ENCODE measurements at places on chromosomes 1 and 21.

DNA sequence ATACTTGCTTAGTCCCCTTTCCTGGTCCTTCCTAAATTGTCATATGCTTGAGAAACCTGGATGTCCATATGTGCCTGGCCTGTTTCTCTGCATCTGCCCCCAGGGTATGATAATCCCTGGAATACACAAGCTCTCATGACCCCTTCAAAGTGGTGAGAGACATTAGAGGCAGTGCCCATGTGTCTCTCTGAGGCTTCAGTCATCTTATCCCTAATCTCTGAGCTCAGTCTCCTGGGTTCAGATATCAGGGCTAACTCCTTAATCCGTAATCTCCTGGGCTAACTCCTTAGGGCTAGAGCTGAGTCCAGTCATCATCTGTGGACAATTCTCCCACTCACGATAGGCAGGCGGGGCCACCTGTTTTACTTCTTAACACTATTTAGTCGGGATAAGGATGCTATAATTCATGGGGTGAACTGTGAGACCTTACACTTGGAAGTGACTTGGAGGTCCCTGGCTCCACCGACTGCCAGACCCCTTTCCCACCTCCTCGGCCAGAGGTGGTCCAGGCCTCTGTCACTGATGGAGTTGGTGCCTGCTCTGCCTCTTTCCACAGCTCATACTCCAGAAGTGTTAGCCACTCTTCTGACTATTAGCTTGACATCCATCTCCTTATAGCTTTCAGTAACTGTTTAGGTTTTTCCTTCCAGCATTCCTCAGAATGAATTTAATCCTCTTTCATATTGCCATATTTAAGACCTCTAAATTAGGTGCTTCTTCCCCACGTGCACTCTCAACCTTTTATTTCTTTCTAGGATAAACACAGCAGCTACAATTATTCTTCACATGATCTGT lies 22.7 kb downstream of the CCN1 start:
- DNase-seq: no peak

- DNase-seq: no peak
These were observed 2.7 kb downstream of the DENND2D start for GRCh38 chr1:111197598-111198284.

GRCh38 chr1:104929280-104929679 lies 1179.6 kb downstream of the AMY1C start:
- no peak for DNase-seq

DNA sequence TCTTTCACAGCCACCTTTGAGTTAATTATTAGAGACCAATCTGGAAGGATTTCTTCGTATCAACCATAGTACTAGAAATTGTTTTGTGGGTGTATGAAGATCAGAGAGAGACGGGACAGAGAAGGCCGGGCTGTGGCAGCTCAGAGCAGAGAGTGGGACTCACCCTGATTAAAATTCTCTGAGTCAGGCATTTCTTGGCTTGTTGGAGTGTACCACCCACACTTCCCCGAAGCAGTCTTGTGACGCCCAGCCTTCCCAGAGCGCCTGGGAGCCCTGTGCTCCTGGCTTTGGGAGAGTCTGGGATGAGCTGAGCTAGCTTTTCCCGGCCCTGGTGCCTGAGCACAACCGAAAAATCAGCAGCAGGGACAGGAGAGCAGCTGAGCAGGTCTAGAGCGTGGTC lies 19.4 kb downstream of the PLEKHM2 start:
- no peak for DNase-seq

GRCh38 chr21:39675993-39676661 lies 63.4 kb downstream of the B3GALT5 start:
- DNase-seq: no peak

DNA sequence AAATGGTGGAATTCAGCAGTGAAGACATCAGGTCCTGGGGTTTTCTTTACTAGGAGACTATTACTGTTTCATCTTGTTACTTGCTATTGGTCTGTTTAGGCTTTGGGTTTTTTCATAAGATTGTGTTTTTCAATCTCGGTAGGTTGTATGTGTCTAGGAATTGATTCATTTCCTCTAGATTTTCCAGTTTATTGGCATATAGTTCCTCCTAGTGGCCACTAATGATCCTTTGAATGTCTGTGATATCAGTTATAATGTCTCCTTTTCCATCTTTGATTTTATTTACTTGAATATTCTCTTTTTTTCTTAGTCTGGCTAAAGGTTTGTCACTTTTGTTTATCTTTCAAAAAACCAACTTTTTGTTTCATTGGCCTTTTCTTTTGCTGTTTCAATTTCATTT lies 233.0 kb downstream of the RWDD3 start:
- DNase-seq: no peak

DNA sequence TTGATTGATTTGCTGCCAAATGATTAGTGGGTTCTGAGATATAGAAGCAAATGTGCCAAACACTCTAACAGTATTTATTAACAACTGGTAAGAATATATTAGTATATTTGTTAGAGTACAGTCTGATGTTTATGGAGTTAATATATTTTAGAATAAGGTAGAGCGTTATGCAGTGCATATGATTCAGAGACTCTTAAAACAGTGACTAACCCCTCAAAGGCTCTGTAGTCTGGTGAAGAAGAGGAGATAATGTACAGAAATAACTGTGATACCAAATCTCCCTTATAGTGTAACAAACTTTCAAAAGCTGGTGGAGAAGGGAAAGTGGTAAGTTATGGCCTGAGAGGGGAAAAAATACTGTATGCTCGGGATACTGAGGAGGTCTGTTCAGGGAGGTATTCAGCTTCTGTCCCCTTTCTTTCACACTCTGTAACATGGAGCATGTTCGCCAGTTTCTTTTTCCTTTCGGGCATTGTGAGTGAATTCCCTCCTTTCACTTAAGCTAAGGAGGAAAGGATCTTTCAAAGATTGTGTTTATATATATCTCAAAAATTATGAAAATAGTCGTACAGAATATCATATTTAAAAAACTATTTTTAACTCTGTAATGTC lies 121.2 kb downstream of the ADGRL2 start:
- no peak for DNase-seq

DNA sequence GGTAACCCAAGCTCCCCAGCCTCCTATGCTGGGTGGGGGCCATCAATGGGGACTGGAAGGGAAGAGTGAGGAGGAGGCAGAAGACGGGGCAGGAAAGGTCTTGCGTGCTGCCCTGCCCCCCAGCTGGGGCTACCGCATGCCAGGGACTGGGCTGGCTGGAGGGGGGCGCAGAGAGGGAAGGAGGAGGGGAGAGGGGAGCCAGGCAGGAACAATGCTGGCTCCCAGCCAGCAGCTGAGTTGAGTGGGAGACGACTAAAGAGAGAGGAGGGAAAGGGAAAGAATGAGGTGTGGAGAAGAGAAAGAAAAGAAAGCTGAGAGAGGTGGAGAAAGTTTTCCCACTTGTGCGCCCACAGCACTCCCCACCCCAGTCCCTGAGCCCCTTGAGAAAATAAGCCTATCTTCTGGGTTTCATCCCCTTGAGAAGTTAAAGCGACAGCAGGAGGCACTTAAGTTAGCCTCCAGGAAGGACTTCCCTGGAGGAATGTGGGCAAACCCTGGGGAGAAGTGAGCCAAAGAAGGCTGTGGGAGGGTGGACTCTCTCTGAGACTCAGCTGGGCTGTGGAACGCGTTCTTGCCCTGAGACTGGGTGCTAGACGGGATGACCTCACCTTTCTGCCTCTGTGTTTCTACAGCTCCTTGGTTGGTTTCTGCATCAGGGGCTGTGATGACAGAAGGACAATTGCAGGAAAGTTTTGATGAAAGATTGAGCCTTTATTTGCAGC lies 12.9 kb upstream of the NES start:
- DNase-seq: no peak

- no peak for DNase-seq
These were observed 25.1 kb downstream of the WDR64 start for GRCh38 chr1:241677201-241677600.

DNA sequence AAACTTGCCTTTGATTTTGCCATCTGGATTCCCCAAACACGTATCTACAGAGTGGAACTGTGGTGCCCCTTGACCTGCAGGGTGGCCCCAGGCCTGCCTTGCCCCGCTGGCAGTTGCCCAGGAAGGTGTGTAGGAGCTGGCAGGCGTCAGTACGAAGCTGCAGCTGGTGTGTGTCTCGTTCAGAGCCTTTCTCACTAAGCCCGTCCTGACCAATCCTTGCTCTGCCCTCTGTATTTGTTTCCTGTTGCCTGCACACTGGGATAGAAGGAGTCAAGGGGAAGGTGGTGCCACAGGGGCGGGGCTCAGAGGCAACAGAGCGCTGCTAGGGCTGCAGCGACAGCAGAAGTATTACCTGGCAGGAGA lies 5.2 kb upstream of the VSIG8 start:
- no peak for DNase-seq

DNA sequence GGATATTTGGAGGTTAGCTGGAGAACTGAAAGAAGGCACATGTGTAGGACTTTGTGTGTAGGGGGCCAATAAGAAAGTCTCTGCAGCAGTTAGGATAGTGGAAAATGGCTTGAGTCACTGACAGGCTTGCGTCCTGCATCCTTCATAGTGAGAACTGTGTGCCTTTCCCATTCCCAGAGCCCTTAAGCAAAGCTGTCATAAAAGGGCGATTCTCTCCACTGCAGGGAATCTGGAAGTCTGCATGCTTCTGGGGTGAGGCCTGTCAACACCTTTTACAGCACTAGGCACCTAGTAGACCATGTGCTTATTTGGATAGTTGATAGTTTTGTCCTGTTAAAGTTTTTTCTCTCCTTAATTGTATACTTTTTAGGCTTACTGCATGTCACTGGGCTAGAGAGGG lies 39.4 kb upstream of the MACF1 start:
- no peak for DNase-seq

DNA sequence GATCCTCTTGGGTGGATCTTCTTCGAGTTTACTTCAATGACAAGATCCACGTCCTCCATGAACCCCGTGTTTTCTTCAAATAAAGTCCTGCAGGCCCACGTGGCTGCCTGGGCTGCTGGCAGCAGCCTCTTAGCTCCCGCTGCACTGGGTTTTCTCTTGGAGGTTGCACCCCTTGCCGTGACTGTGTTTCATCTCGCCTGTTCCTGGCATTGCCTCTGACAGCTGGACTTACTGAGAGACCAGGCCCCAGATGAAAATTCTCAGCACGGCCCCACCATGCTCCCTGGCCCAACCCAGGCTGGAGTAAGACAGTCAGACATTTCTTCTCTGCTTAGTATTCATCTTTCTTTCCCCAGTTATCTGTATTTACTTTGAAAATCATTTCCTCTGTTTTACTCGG lies 274.8 kb upstream of the RUNX1 start:
- DNase-seq: no peak

GRCh38 chr1:29124366-29125236 lies 898 bp upstream of the TMEM200B start:
- DNase-seq: no peak

GRCh38 chr1:115306146-115306545 lies 31.9 kb downstream of the NGF start:
- DNase-seq: no peak

DNA sequence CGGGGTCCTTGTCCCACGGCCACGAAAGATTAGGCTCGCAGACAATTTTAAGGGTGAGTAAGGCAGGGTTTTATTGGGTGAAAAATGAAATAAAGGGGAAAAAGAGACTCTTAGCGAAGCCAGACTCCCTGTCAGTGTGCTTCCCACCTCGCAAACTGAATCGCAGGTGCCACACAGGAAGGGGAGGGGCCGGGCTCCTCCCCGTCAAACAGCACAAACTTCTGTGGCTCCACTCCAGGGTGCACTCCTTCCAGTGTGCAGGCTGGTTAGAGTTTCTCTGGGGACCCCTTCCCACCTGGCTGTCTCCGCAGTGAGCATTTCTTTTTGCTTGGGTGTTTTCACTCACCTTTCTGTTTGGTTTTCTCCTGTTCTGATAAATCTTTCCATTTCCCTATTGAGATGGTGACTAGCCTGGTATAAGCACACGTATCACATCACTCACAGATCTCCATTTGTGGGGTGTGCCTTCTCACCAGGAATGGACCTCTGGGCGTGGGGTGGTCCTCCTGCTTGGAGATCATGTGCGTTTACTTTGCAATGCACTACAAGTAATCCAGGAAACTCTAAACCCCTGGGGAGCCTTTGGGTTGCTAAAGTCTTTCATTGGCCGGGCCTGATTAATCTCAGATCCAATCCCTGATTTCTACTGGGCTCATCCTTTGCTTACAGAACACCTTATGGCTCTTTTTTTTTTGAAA lies 37.6 kb upstream of the GALNT2 start:
- no peak for DNase-seq

DNA sequence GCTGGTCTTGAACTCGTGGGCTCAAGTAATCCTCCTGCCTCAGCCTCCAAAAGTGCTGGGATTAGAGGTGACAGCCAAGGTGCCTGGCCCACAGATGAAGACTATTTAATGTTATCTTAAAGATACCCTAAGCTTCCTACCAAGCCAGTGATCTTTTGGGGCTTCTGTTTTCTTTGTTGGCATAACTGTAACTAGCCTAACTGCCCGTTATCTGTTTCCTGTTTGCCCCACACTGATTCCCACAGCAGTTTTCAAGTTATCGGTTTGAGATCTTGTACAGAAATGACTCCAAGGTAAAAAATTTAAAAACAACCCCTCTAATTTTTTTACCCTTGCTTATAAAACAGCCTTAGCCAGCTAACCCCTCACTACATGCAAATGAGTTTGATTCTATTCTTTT lies 12.4 kb downstream of the SELL start:
- no peak for DNase-seq

DNA sequence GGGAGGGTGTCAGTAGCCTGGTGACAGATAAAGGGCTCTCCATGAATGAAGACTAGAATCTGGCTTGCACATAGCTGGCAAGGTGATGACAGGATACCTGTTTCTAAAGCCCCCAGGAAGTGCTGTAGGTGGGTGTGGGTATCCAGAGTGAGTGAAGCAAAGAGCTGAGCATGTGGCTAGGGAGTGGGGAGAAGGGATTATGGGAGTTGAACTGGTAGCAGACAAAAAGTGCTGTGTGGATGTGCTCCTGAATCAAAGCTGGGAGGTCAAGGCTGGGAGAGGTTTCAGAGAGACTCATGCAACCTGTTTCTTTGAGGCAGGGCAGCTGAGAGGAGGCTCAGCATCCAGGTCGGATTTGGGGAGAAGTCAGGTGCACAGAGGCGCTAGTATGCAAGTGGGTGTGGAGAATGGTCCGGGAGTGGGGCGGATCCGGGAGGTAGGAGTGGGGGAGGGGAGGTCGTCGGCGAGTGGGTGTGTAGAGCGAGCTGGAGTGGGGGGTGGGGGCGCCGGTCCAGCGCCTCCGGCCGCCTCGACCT lies 600 bp downstream of the ASTN1 start:
- DNase-seq: no peak

GRCh38 chr1:180116964-180117763 lies 37.5 kb upstream of the QSOX1 start:
- no peak for DNase-seq
